Right lung (tissue), 10 donors: ENCODE measurements at places on chromosomes 13 and 19.

- DNase-seq, result no peak
These were observed 3.4 kb downstream of the EBI3 start for GRCh38 chr19:4232614-4233281.

- DNase-seq, result peak; percentile 55
These were observed 23.2 kb downstream of the ANKRD27 start for GRCh38 chr19:32651729-32652140.

DNA sequence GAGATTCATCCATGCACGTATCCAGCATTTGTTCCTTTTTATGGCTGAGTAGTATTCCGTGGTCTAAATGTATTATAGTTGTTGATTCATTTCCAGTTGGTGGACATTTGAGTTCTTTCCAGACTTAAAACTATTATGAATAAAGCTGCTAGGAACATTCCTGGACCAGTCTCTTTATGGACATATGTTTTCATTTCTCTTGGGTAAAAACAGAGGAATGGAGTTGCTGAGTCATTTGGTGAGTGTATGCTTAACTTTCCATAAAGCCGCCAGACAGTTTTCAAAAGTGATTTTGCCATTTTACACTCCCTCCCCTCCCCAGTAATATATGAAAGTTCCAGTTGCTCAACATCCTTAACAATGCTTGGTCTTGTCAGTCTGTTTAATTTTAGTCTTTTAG, 116.4 kb downstream of the TSHZ3 start:
- no peak for DNase-seq

- no peak for DNase-seq
These were observed 796 bp downstream of the ZNF304 start for GRCh38 chr19:57351867-57352266.

- no peak for DNase-seq
These were observed 19.2 kb downstream of the NAXD start for GRCh38 chr13:110634558-110634957.

GRCh38 chr13:114053026-114053425, 79.2 kb upstream of the C13orf46 start:
- no peak for DNase-seq

DNA sequence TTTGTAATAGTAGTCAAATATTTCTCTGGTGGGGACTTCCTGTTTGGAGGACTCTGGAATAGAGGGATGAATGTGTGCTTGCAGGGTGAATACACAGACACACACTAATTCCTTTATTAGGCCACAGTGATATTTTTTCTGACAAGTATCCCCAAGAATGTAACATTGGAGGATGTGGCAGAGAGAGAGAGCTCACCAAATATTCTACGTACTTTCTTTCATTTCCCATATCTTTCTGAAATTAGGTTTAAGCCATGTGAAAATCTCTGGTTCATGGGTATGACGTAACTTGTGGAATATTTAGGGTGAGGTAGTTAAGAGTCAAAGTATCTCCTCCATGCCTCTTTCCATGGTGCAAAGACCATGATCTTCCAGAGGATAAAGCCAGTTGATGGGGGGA, 463.4 kb downstream of the DIAPH3 start:
- DNase-seq, result no peak

DNA sequence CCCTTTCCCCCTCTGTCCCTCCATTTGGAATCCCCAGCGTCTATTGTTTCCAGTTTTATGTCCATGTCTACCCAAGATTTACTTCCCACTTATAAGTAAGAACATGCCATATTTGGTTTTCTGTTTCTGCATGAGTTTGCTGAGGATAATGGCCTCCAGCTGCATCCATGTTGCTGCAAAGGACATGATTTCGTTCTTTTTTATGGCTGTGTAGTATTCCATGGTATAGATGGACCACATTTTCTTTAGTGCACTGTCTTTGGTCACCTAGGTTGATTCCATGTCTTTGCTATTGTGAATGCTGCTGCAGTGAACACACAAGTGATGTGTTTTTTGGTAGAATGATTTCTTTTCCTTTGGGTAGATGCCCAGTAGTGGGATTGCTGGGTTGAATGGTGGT, 3.8 kb downstream of the ZNF555 start:
- no peak for DNase-seq

GRCh38 chr19:51503286-51503817, 1.8 kb upstream of the SIGLEC12 start:
- no peak for DNase-seq

DNA sequence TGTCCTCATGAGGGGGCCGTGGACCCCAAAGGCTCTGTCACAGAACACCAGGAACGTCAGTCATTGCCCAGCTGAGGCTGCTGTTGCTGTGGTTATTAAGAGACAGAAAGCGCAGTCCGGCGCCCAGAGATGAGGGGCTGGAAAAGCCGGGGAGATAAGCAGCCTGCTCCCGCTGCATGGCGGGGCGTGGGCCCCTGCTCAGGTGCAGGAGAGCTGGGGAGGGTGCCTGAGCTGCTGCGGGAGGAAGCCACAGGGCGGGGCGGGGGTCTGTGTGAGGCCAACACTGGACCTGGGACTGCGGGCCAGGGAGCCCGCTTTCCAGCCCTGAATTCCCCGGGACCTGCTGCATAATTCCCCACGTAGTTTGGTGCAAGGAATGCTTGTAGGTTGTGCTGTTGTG, 11.3 kb downstream of the SOX1 start:
- no peak for DNase-seq

DNA sequence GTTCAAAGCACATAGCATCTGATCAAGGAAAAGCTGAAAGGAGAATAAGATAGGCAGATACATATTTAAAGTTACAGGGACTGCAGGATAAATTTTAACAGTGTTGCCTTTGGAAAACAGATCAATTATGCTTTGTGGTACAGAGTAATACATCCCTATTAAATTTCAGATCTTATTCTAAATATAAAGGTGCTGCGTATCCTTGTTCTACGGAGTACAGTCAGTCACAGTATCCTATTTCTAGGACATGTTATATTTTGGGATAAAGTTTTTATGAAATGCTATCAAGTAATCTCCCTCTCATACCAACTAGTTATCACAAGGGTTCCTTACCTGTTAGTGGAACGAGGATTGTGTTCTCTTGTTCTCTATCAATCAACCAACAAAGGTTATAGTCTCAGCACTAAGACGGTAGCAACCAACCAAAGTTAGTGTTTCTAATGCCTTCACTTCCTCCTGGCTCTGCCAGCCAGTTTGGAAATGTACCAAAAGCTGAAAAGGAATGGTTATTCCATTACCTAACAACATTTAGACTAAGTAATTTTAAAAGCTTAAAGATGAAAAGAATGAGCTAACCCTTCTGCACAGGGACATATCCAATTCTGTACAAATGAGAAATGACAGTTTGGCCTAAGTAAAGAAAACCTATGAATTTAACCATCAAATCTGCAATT, 35.2 kb downstream of the TSC22D1 start:
- DNase-seq, result no peak
